Substantia nigra (tissue), 51 donors: ENCODE measurements at places on chromosomes 5 and 9.
A peak's percentile ranks its signal among the peaks of the same experiment; 100 is the strongest.

- DNase-seq: no peak
Measured at GRCh38 chr9:73183917-73184861, 32.5 kb downstream of the ANXA1 start.

DNA sequence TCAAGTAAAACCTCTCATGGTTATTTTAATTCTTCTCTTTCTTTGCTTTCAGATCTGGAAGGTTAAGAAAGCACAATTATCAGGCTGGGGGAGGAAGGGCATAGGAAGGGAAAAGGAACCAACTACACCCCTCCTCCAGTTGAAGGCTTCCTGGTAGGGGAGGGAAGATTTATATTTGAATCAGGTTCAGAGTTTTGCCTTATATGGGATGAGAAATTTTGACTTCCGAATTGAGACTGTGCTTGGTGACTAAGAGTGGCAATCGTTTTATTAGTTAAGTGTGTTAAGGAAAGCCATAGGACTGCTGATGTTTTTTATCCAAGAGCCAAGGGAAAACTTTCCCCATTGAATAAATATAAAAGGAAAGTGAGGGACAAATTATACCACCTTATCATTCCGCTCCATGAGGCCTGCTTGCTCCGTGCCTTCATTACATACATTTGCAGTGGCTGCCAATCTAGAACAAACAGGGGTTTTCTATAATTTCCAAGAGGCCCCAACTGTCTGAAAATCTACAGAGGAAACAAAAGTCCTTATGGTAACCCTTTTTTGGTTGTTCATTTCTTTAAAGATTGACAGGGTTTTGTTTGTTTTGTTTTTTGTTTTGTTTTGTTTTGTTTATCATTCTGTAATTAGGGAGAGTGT is 115.7 kb upstream of the EPB41L4A start:
- no peak for DNase-seq

- no peak for DNase-seq
Measured at GRCh38 chr5:73743161-73743560, 117.2 kb downstream of the ARHGEF28 start.

DNA sequence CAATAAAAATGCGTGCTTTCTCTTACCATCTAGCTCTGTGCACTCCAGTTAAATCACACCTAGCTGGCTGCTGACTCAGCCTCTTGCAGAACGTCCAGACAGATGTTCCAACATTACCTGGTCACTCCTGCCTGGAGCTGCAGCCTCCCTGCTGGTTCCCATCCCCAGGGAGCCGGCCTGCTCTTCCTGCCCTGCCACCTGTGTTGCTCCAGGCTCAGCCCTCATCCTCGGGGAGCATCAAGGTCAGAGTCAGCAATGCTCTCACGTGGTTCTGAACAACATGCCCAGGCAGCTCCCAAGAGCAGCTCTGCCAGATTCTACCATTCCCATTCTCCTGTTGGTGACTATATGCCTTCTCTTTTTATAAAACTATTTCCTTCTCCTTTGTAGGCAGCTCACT is 81.3 kb downstream of the GADD45G start:
- DNase-seq: no peak

GRCh38 chr5:36630201-36631145 is 24.1 kb downstream of the SLC1A3 start:
- no peak for DNase-seq

GRCh38 chr9:119924736-119925135 is 555.5 kb upstream of the BRINP1 start:
- no peak for DNase-seq

GRCh38 chr5:102600964-102601363 is 102.2 kb upstream of the SLCO6A1 start:
- no peak for DNase-seq

GRCh38 chr9:125758986-125759763 is 12.0 kb downstream of the PBX3 start:
- peak; percentile 44 for DNase-seq
